AG04449 (cell line): ENCODE measurements at places on chromosomes 7 and 10.

DNA sequence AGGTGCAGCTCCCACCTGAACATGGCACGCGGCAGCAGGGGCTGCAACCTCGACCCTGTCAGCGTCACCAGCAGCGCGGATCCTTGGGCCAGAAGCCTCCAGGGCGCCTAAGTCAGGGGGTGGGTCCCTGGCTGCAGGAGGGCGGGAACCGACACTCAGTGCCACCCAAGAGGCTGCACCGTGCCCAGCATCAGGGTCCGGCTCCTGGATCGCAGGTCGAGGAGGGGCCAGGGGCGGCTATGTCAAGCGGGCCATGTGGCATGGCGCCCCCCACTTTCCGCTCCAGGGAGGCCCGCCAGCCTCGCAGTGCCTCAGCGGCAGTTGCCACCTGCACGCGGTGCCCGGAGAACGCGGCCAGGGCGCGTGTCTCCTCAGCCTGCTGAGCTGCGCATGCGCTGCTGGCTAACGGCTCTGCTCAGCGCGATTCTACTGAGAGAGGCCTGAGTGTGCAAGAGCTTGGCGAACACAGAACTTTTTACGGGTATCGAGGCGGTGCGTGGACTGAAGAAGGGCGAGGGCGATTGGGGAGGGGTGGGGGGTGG is at the start of gene ANKRD30A:
Gene ANKRD30A, plus strand, starts transcription at position 408 of the 542 bp plus-strand sequence. CDS start 190 bp downstream, outside the sequence.
- DNase-seq: no peak

GRCh38 chr10:50561816-50562215 is 61.9 kb downstream of the SGMS1 start:
- DNase-seq: no peak

GRCh38 chr7:159218170-159218569 is 73.5 kb upstream of the VIPR2 start:
- DNase-seq: no peak

DNA sequence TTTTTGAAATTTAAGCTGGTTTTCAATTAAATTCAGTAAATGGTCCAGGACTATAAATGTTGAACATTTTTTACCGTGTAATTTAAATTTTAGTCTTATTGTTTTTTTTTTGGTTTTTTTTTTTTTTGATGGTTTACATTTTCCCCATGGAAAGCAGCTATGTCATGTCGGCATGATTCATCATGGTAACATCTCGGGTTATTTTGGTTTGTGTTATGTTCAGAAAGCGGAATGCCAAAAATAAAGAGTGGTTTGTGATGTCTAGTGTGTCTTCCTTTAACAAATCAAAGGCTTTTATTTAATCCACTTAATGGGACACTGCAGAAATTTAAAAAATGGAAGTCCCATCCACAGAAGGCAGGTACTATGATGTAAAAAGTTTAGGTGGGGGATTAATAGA is 58.5 kb downstream of the TRUB1 start:
- DNase-seq: peak; percentile 29

GRCh38 chr7:90271753-90272152 is 26.8 kb downstream of the CFAP69 start:
- DNase-seq: peak; percentile 24

DNA sequence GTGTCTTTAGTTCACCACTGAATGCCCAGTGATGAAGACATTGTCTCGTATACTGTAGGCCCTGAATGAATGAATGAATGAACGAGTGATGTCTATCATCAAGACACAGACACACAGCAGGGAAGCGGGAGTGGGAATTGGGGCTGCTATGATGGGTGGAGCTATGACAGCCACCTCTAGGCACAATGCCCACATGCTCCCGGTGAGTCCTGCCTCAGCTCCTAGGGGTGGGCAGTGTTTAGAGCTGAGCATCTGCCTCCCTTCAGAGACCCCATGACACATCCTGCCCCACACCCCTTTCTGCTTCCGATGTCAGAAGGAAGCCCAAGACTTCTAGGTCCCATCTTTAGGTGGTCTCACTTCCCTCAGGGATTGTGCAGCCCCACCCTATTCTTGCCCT is 714.1 kb downstream of the PARD3 start:
- no peak for DNase-seq
